HCT116 (cell line): ENCODE measurements at places on chromosomes 12 and 14. TPM values are rescaled to one million over a fixed set of nuclear protein-coding genes. Genes with fewer than 3 reads are reported as not detected.

DNA sequence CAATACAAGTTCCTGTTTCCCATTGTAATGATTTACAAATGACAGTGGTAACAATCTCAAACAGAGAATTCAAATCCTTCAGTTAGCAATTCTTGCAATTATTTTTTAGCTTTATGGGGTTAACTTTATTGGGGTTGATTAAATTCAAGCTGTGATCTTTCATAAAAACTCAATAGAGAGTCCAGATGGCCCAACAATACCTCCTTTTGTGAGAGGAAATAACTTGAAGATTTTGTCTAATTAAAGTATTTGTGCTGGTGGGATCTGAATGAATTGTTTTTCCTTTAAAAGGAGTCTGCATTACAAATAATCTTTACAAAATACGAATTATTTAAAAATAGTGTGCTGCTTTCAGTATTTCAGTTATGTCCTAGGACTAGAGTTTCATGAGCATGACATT is 4.4 kb upstream of the ARHGAP5 start:
- DNase-seq = no peak

The ZNF219 gene
- total RNA-seq = 16.6 TPM

DNA sequence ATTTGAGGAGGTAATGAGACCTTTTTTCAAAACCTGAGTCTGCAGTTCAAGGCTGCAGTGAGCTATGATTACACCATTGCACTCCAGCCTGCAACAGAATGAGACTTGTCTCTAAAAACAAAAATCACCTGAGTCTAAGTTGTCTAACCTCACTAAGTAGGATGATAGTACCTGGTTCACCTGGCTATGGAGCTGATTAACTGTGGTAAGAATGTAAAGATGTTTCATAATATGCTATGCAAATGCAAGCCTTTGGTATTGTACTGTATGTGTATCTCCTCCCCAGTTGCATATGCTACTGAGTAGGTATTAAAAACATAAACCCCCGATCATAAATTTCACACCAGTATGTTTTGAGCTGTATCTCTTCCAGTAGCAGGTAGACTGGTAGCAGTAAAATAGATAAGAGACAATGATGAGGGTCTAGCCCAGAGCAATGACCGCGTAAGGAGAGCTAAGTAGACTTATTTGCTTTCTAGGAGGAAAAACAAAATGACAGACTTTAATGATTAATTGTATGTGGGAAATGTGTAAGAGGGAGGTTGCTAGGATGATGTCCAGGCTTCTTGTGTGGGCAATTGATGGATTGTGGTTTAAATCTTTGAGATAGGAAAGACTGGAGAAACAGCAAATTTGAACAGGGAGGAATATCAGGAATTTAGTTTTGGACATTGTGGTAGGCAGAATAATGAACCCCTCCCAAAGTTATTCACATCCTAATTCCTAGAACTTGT is 41.6 kb upstream of the EGLN3 start:
- DNase-seq = no peak

The TDRD9 gene
- total RNA-seq = not detected

- DNase-seq = no peak
Observed at GRCh38 chr12:1551496-1551895, 42.9 kb downstream of the FBXL14 start.

- DNase-seq = no peak
Observed at GRCh38 chr14:21924479-21924878, 250.9 kb upstream of the OR4E1 start.

GRCh38 chr12:49137476-49137875 is 6.3 kb upstream of the TUBA1B start:
- DNase-seq = no peak

The TGM1 gene
- total RNA-seq = 5.6 TPM

The SDR9C7 gene
- total RNA-seq = not detected

DNA sequence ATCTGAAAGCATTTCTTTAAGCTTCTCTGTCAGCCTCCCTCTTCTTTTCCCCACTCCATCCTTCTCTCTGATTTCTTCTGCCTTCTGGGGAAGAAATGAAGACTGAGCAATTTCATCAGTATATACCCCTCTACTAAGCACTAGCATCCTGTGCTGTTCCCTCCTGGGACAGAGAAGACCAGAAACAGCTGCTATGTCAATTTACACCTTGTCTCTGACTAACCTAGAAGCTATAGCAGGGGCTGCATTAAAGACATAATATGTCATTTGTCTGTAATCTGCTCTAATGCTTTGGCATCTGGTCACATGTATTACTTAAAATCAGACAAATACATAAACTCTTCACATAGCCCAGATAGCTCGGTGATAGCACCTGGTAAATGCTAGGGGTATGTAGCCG is 296.9 kb downstream of the PAWR start:
- no peak for DNase-seq

DNA sequence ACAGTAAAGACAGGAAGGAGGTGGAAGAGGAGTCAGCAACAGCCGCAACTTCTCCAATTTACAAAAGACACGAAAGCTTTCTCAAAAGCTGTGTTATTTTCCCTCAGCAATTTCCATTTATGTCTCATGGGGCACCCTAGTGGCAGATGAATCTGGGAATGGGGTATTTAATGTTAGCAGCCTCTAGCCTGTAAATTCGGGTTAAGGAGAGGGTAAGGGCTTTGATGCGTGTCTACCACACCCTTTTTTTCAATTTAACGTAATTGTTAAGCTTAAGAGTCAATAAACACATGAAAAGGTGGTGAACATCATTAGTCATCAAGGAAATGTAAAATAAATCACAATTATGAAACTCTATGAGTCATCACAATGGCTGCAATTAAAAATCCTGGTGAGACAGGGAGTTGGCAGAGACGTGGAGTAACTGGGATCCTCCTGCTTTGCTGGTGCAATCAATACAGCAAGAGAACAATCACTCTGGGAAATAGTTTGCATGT is 986.4 kb downstream of the AACS start:
- DNase-seq = no peak
